ENCODE measurements at places on chromosomes 2 and 18.

DNA sequence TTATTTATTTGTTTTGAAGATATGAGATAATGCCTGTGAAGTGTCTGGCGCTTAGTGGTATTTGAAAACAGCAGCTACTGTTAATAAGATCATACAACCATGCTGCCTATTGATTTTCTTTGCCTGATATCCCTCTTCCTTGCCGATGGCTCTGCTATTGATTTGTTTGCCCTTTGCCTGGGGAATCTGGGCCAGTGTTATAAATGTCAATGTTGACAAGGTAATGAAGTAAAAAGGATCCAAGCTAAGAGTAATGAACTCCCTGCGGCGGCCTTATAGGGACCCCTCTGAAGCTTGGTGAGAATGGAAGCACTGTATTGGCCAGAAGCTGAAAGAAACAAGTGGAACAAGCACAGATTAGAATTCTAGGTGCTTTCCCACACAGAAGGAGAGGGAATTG lies 854.6 kb downstream of the CNTNAP5 start:
- DNase-seq = no peak

DNA sequence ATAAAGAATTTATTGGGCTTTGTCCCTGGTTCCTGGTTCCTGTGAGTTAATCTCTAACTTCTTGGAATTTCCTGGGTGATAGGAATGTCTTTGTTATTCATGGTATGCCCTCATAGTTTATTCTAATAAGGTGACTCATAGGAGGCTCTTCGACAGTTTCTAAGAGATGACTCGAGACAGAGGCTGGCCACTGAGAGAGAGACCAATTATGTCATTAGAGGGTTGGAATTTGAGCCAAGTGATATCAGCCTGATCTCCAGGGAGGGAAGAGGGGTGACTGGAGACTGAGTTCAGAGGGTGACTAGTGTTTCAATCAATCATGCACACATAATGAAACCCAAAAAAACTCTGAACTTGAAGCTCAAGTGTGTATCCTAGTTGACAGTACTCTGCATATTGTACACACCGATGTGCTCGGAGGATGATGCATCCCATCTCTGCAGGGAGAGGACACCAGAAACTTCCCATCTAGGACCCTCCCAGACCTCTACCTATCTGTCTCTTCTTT lies 185.7 kb downstream of the MTCL1 start:
- DNase-seq = no peak

- DNase-seq = no peak
Measured at GRCh38 chr18:78595924-78596573, 383.6 kb upstream of the SALL3 start.

- no peak for DNase-seq
Measured at GRCh38 chr18:9720327-9720726, 12.2 kb downstream of the RAB31 start.

DNA sequence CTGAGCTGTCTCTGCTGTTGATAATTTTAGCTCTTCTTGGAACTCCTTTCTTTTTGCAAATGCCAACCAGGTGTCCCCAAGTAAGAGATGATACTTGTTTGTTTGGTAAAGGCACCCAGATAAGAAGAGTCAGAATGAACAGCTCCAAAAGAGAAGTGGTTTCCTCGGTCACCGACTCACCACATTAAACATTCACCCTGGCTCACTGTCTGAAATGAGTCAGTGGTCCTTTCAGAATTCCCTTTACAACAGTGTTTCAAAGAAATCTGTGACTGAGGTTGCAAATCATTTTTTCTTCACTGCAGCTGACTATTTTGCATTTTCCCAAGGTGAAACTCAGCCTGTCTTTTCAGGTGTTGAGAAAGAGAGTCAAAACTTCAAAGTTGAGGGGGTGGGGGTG lies 16.2 kb upstream of the CXCR4 start:
- DNase-seq = no peak

DNA sequence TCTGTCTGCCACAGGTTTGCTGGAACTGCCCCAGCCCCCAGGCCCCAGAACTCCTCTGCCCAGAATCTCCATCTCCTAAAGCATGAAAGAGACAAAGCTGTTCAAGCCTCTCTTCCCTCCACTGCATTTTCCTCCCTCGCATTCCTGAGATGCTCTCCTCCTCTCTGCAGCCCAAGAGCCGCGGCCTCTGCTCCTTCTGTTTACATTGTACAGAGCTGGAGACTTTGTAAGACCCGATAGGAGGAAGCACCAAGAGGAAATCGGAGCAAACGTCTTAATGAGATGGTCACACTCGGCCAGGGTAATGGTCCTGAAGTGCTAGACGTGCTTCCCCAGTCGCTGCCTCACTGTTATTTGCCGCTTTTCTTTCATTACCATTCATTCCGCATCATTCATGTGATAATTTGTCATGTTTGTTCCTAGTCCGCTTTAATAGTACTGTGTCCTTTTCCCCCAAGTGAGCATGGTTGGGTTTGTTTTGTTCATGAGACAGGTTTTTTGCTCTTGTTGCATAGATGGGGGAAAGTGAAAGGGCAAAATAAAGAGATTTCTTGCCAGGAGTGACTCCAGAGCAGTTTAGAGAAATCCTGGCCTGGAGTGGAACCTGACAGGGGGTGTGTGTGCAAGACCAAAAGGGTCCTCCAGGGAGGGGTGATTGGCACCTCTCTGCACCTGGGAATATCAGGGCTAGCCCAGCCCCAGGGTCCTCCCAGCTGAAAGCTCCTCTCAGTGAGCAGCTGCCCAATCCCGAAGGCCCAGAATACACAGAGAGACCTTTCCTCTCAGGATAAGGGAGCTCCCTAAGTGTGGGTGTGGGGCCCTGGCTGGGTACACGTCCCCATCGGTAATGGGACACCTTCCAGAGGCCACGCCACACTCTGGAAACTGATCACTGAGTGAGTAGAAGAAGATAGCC lies 44.9 kb upstream of the ID2 start:
- DNase-seq = no peak
